ENCODE measurements at places on chromosomes 6 and 20.

- peak; percentile 1 for DNase-seq
Observed at GRCh38 chr6:116682334-116682712, 1.3 kb downstream of the KPNA5 start.

DNA sequence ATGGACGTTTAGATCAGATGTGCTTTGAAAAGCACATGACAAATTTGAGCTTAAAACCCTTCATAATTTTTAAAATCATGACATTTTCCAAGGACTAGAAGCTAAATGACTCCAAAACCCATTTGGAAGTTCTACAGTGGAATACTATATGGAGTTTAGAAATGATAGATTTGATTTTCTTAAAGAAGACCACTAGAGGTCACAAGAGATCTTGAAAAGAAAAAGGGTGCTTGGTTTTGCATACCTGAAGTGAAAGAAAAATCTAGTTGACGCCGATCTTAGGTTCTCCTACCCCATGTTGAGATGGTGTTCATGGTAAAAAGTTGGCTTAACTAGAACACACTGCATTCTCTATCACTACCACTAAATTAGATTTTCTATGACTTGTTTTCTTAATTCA, 31.5 kb downstream of the CFAP61 start:
- no peak for DNase-seq

GRCh38 chr6:106763361-106763760, 134.0 kb downstream of the QRSL1 start:
- no peak for DNase-seq

DNA sequence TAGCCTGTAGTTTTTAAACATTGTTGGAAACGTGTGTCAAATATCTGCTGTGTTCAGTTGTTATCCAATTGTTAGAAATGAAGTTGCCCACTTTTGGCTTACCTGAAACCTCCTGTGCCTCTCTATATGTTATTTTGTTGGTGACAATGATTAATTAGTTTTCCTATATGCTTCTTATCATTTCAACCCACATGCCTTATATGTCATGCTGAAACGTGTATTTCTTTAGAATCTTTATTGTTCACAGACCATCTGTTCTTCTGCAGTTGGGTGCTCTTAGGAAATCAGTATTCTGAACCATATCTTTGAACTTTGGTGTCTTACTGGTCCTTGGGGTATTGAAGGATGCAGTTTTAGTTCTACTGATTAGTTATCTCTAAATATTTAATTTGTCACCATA, 91.2 kb upstream of the SCGN start:
- DNase-seq = no peak

- DNase-seq = no peak
Observed at GRCh38 chr6:21447987-21448386, 145.6 kb upstream of the SOX4 start.

- DNase-seq = no peak
Observed at GRCh38 chr6:71388856-71389527, 100.4 kb downstream of the OGFRL1 start.

- no peak for DNase-seq
Observed at GRCh38 chr6:55239099-55239498, 64.8 kb downstream of the HCRTR2 start.

DNA sequence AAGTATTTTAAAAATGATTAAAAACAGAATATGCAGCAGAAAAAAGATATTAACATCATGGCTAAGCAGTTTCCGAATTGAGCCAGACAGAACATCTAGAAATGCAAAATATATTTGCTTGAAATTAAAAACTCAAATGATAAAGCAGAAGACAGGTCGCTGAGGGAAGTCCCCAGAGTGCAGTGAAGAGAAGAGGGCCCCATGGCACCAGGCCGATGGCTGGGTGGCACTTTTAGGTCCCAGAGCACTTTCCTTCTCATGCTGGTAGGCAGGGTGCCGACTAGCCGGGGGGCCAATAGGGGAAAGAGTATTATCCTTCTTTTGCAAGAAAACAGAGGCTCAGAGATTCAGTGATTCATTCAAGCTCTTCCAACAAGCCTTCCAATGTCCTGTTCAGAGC, 58.9 kb downstream of the MYH7B start:
- no peak for DNase-seq

DNA sequence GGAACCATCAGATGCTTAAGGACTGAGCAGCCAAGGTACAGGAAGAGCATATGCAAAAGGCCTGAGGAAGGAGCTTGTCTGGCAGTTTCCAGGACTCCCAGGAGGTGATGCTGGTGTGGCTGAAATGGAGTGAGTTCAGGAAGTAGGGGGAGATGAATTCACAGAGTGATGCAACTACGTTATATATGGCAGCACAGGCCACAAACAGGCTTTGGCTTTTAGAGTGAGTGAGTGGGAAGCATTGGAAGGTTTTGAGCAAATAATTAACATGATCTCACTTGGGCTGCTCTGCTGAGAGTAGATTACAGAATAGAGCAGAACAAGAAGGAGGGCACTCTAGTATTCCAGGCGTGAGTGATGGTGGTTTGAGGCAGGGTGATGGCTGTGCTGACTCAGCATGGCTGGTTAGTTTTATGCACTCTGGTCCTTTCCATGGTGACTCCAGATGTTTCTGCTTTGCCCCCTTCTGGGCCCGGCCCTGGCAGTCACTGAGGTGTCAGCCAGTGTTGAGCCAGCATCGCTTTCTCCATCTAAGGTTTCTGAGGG, 6.5 kb downstream of the BTN2A2 start:
- no peak for DNase-seq

DNA sequence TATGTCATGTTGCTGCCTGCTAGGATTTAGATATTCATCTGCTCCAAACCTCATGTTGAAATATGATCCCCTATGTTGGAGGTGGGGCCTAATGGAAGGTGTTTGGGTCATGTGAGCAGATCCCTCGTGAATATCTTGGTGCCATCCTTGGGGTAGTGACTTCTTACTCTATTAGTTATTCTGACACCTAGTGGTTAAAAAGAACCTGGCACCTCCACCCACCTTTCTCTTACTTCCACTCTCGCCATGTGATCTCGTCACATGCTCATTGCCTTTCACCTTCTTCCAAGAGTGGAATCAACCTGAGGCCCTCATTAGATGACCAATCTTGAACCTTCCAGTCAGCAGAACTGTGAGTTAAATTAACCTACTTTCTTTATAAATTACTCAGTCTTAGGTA, 549.4 kb upstream of the SYNCRIP start:
- no peak for DNase-seq

DNA sequence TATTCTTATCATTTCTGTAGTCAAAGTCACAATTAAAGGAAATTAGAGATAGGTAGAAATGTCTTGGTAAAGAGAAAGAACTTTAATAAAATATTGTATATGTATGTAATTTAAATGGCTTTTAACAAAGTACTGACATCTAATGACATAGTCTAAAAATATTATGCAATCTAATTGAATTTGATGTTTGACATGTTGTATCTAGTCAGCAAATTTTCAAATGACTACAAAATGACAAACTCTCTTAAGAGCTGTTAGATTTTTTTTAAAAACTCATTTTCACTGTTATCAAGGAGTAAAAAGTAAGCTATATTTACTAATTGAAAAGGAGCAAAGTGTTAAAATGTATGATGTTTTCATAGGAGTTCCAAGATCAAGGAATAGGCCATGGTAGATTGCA, 176.9 kb downstream of the MEI4 start:
- no peak for DNase-seq

- DNase-seq = no peak
Observed at GRCh38 chr6:36666287-36666686, 12.2 kb upstream of the CDKN1A start.

- DNase-seq = no peak
Observed at GRCh38 chr20:25352746-25353145, 37.9 kb downstream of the ABHD12 start.

DNA sequence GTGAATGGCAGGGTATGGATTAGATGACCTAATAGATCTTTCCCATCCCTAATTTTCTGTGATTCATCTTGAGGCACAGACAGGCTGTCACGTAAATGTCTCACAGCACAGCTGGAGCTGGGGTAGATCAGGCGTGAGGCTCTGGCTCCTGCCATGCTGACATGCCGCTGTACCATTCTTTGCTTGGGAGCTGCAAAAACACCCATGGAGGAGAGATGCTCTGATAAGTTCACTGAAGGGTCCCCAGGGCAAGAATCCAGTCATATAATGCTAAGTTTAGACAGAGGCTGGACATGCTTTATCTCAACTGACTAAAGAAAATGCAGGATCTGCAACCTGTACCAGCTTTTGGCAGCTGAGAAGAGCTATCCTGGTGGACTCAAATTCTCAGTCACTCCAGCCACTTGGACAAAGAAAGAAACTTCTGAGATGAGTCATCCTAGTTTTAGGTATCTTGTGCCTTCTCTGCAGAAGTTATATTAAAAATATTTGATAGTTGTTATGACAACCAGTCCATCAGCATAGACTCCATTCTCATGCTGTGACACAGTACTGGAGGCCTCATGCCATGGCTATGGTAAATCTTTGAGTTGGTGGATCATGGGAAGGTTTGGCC, 185.1 kb upstream of the RAB32 start:
- no peak for DNase-seq

DNA sequence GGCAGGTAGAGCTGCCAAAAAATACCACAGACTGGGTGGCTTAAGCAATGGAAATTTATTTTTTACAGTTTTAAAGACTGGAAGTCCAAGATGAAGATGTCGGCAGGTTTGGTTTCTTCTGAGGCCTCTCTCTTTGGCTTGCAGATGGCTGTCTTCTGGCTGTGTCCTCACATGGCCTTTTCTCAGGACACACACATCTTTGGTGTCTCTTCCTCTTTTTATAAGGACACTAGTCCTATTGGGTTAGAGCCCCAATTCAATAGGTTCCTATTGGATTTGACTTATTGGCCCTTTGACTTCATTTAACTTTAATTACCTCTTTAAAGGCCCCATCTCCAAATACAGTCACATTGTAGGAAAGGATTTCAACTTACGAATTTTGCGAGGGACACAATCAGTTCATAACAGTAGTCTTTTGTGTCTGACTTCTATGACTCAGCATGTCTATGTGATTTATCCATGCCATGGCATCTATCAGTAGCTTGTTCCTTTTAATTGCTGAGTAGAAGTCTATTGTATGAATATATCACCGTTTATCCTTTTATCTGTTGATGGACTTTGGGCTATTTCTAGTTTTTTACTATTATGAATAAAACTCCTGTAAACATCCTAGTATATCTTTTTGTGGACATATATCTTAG, 11.0 kb upstream of the TCP11 start:
- no peak for DNase-seq

- no peak for DNase-seq
Observed at GRCh38 chr20:1846341-1846740, 48.9 kb upstream of the SIRPA start.

DNA sequence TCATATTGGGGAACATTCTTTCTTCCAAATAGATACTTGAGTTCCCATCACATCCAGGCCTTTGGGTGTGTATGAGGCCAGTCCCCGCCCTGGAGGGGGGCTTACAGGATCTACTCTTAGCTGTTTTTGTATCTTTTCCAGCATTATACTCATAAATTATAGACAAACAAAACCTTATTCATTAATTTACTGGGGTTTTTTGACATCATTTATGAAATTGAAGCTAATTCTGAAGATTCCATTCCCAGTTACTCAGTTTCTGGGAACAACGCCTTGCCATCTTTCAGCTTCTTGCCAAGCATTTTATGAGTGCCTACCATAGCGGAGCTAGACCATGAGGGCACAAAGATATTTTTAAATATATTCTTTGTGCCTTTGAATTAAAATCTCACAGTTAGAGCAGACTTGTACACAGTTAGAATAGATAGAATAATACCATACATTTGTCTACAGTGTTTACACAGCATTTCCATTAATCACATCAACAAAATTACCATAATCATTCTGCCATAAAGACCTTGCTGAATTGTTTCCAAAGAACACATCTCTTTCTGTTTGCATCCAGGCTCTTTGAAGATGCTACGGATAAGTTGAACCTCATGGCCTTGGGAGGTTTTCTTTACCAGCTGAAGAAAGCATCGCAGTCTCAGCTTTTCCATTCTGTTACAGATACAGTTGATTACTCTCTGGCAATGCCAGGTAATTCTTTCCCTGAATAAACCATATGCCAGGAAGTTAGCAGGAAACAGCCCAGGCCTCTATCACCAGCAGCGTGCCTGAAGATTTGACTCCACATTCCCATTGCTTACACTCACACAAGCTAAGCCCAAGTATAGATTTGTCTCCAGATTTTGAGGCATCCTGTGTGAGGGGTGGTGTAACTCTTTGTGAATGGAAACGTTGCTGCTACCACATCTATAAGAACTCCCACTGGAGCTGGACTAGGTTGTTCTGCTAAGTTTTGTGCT, 75.4 kb upstream of the PBOV1 start:
- DNase-seq = no peak

DNA sequence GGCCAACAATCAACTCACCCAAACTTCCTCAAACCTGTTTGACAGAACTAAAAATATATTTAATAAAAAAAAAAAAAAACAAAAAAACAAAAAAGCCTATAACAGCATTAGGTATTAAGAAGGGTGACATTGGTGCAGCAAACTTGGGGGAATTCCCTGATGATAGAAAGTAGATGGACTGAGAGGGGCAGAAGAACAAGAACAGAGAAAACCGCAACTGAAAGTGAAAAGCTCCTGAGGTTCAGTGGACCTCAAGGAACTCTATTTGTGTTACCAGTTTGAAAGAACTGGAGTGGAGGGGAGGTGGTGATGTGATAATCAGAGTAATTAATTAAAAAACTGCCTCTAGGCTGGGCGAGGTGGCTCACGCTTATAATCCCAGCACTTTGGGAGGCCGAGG, 53.8 kb downstream of the MACROD2 start:
- no peak for DNase-seq

DNA sequence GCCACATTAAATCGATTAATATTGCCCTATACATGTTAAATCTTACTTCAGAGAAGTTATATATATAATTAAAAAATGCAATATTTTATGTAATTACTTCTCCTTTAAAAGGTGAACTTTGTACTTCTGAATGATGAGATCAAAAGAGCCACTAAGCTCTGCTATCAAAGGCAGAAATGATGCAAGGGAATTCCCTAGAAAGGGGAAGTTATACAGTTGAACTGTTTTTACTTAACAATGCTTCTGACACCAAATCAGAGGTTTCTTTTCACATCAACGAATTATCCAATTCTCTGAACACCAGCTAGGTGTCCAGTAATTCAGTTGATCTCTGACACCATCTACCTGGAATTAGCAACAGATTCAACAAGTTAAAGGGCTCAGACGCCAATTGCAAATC, 319.9 kb upstream of the TSHZ2 start:
- DNase-seq = no peak

DNA sequence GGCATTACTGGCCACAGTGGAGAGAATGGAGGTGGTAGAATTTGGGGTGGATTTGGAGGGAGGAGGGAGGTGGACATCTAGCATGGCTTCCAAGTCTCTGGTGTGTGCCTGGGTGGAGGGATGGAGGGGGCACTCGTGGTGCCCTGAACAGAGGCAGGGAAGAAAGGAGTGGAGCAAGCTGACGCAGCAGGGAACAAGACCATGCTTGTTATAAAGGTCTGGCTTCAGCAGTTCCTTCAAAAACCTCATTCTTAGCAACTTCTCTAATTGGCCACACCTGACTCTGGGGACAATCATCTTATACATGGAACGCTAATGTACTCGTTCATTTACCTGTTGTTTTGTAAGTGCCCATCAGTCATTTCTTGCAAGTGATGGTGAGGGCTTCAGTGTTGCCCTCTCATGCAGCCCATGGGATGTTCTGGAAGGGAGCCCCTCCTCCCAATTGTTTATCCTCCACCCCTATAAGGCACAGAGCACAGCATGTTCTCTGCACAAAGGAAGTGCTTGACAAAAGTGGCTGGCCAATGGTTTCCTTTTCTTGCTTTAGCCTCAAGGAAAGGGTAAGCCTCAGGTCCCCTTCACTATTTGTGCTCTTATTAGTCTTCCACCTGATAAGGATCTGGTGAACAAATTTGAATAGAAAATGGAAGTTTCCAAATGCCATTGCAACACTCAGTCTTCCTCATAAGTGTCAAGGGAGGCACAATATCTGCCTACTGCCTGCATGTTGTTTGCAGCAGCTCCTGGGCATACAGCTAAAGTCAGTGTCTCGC, 39.3 kb downstream of the GFOD1 start:
- DNase-seq = no peak
